ENCODE measurements at places on chromosomes 16 and 17.

- DNase-seq = peak; percentile 44
Measured at GRCh38 chr16:73216932-73217331, 169.0 kb upstream of the ZFHX3 start.

DNA sequence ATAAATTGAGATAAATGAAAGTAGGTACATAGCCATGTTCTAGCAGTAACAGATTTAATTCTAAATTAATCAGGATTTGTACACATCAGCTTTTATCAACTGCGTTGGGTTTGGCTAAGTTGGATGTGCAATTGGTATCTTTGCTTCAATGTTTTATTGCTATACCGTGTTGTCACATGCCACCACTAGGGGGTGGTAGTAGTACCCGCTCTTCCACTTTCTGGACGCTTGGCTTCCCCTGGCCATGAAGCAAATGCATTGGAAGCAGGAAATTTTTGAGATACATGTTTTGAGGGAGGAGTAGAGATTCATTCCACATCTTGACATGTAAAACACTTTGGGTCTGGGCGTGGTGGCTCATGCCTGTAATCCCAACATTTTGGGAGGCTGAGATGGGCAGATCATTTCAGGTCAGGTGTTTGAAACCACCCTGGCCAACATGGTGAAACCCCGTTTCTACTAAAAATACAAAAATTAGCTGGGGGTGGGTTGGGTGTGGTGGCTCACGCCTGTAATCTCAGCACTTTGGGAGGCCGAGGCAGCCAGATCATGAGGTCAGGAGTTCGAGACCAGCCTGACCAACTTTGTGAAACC lies 58.6 kb downstream of the EMP2 start:
- DNase-seq = peak; percentile 63

- DNase-seq = no peak
Measured at GRCh38 chr17:28597606-28598383, 1.0 kb downstream of the SPAG5 start.

DNA sequence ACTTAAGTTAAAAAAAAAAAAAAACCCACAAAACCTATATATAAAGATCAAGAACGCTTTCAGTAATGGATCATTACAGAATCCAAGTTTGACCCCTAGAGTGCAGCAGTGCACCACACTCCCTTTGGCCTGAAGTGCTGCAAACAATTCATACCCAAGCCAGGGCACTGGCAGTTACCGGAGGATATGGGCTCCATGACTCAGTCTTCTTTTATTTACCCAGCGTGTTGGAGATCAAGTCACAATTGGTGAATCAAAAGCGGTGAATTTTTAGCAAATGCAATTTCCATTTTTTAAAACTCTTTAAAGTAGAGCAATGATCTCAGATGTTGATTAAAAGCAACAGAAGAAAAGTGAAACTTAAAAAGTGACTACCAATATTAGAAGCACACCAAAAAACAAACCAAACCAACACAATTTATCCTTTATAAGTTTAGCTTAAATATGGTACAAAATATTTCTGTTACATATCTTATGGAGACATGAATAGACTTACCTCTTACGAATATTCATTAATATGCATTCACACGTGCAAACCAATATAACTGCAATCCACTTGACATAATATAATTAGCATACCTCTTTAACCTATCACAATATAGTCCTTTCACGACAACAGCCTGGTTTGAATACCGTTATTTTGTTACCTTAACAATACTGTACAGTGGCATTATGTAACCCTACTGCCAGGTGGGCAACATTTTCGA lies 46.3 kb downstream of the ZNF652 start:
- DNase-seq = peak; percentile 90

- no peak for DNase-seq
Measured at GRCh38 chr17:73155410-73156165, 9.2 kb upstream of the SSTR2 start.

DNA sequence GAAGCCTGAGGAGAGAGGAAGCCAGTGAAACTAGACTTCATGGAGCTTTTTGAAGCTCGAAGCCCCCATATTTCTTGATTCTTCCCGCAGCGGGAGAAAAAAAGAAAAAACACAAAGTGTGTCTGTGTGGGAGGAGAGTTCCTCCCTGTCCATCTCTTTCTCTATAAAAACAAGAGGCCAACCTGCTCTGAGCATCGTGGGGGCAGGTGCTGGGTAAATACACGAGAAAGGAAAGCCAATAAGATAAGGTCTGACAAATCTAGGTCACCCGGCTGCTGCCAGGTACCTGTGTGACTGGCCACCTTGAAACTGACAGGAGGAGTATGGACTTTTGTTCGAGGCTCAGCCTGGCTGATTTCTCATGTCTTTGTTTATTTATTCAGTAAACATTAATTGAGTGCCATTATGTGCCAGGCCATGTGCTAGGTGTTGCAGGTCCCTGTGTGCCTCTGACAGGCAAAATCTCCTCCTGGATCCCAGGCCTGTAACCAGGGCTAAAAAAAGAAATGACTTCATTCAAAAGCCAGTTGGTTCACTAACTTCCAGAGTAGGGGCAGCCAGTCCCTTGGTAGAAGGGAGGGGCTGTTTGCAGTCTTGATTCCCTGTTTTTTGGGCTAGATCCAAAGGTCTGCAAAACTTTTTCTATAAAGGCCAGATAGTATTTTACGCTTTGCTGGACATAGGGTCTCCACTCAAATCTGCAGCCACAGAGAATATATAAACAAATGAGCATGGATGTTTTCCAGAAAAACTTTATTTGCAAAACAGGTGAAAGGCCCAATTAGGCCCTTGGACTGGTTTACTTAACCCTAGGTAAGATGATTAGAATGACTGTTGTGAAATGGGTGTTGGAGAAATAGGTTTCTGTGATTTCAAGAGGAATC lies 35.6 kb downstream of the YPEL2 start:
- peak; percentile 84 for DNase-seq

- no peak for DNase-seq
Measured at GRCh38 chr17:77361986-77362620, 221.3 kb downstream of the SEC14L1 start.

DNA sequence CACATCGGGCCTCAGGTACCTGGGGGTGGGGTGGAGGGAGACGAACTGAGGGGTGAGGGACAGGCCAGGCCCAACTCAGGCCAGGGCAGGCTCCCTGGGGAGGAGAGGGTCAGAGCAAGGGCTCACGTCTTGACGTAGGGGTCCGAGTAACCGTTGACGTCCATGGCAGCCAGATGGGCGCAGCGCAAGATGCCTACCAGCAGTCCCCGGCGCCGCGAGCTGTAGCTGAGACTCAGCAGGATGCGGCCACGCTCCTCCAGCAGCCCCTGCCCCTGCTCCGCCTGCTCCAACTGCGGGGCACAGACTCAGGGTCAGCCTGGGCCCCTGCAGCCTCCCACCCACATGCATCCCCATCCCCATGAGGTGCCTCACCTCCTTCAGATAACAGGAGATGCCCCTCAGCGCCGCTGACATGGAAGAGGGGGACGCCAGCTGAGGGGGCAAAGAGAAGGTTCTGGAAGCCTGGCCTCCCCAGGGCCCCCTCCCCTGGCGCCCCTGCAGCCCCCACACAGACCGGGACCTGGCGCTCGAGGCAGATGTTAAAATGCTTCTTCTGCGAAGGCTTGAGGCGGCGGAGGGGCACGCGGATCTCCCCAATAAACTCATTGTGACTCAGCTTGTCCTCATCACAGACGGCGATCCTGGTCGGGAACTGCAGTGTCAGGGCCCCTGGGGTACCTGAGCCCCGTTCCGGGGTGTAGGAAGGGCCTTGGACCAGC lies 4.0 kb downstream of the DOC2A start:
- DNase-seq = no peak

DNA sequence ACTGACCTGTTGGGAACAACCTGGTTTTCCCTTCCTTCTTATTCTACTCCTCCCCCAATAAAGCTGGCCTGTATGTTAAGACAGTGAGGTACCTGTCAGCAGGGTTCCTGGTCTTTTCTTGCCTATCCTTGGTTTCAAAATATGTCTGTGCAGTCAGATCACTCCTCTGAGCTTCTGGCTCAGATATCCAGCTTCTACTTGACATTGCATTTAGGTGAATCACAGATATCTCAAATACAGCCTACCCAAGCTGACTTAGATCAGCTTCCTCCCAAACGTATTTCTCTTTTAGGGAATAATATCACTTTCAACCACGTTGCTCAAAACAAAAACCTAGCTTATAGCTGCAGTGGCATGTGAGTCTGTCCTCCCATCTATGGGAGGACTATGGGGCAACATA lies 48.7 kb downstream of the TEX14 start:
- peak; percentile 65 for DNase-seq

GRCh38 chr16:49608098-49608497 lies 234.5 kb downstream of the C16orf78 start:
- peak; percentile 46 for DNase-seq

- DNase-seq = no peak
Measured at GRCh38 chr16:57609541-57610401, 18.7 kb upstream of the ADGRG1 start.

- no peak for DNase-seq
Measured at GRCh38 chr17:28240688-28241340, 78.2 kb upstream of the TMEM97 start.

DNA sequence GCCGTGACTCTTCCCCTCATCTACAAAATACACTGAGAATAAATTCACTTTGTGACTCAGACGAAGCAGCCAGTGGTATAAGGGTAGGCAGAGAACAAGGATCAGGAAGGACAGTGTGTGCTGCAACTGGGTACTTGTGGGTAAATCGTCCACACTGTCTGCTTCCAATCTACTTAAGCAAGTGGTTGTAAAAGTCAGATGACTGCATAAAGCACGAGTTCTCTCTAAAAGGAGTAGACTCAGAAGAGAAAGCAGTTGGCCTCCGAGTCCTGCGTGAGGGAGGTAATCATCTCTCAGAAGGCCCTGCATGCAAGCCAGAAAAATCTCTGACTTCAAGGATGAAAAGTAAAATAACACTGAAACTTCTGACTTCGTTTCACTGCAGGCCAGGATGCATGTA lies 43.1 kb downstream of the ANKFY1 start:
- DNase-seq = no peak

DNA sequence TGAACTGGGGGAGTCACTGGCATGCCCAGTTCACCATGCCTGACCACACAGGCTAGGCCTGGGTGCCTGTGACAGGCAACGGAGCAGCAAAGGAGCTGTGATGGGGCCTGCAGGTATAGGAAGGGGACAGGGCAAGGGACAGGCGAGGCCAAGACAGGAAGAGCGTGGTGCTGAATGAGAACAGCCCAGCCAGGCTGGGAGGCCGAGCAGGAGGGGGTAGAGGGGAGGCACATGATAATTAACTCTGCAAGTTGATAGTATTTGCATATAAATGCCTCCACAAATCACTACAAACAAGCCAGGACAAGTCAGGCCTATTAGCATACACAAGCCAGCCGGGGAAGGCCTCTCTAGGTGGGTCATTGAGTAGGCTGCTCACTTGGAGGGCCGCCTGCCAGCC lies 7.8 kb downstream of the ZFHX3 start:
- no peak for DNase-seq

GRCh38 chr16:49972280-49972679 lies 52.7 kb upstream of the CNEP1R1 start:
- DNase-seq = no peak

DNA sequence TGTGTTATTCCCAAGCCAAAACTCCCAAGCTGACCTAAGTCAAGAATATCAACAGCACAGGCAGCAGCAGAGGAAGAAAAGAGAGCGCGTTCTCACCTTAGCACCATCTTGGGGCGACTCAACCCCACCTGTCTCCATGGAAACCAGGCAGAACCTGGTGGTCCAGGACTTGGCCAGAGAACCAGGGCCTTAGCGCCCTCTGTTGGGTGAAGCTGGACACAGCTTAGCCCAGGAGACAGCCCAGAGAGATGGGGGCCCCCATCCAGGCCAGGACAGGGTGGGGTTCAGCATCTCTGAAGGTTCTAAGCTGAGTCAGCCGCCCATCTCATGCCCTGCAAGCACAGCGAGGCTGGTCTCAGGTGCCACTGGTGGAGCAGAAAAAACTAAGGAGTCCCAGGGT lies 60.1 kb upstream of the TMEM132E start:
- no peak for DNase-seq

- peak; percentile 48 for DNase-seq
Measured at GRCh38 chr17:62064791-62065563, at the start of gene MED13. Gene MED13 (minus strand): TSS chr17:62065278. CDS start chr17:62065205, 73 bp downstream.

DNA sequence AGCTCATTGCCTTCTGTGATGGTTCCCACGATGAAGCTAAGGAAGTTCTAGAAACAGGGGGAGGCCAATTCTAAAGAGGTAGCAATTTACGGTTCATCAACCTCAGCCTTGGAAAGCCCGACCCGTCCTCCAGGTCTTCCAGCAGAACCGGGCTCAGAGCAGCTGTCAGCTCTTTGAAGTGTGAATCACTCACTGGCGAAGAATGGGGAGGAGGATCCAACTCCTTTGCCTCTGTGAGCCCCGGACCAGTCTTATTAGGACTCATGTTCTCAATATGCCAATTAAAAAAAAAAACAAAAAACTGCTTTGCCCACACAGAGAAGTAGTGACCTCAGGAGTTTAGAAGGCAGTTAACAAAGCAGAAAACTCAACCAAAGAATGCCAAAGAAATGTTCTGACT lies 31.4 kb downstream of the STX8 start:
- DNase-seq = no peak

GRCh38 chr17:55458287-55458900 lies 36.8 kb upstream of the MMD start:
- no peak for DNase-seq

DNA sequence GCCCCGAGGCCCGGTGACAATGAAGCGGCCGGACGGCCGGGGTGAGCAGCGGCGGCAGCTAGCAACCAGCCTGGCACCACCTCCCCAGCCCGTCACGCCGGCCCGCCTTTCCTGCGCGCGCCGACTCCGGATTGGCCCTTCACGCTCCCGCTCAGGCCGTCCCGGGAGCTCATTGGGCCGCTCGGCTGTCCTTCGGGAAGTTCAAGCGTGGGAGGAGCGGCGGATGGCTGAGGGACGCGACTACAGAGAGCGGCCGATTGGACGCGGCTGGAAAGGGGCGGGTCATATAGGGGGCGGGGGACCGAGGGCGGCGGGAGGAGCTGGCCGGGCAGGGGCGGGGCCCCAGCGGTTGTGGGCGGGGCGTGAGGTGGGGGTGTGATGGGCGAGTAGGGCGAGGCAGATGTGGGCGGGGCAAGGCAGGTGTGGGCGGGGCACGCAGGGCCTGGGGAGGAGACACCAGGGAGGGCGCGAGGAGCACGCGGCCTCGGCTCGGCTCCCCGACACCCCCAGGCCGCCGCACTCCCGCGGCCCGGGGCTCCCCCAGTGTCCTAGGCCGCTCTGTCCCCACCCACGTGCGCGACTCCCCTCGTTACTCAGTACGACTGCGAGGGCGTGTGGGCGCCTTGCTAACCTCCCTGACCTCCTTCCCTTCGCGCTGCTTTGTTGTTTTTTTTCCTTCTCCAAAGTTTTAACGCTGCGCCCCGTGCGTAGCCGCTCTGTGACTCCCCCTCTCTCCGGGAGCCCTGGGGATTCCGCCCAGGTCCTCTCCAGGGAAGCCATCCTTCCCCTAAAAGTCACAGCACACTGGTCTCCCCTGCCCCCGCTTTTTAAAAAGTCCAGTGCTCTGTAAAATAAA lies at the start of gene CEP131:
Gene CEP131, minus strand, starts transcription at position 60 of the 856 bp plus-strand sequence. CDS start 2,909 bp downstream, outside the sequence.
- DNase-seq = peak; percentile 98

DNA sequence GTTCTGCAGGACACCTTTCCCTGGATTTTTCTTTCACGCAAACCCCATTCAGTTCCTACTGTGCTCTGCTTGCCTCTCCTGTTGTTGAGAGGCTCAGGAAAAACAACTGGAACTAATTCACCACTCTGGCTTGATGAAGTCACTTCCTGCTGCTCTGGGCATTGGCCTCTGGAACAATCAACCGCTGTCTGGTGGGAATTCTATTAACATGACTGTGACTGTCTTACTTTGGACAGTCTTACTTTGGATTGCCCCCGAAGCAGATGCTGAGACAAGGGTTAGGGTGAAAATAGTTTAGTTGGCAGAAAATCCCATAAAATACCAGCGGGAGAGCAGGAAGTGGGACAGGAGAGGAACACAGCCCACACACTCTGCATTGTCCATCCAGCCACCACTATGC lies 90.0 kb upstream of the HSBP1 start:
- peak; percentile 91 for DNase-seq

GRCh38 chr16:65807858-65808257 lies 558.6 kb upstream of the CDH5 start:
- DNase-seq = no peak

Data from fibroblast of skin of back (primary cell).